ENCODE measurements at places on chromosomes 5 and 9.

DNA sequence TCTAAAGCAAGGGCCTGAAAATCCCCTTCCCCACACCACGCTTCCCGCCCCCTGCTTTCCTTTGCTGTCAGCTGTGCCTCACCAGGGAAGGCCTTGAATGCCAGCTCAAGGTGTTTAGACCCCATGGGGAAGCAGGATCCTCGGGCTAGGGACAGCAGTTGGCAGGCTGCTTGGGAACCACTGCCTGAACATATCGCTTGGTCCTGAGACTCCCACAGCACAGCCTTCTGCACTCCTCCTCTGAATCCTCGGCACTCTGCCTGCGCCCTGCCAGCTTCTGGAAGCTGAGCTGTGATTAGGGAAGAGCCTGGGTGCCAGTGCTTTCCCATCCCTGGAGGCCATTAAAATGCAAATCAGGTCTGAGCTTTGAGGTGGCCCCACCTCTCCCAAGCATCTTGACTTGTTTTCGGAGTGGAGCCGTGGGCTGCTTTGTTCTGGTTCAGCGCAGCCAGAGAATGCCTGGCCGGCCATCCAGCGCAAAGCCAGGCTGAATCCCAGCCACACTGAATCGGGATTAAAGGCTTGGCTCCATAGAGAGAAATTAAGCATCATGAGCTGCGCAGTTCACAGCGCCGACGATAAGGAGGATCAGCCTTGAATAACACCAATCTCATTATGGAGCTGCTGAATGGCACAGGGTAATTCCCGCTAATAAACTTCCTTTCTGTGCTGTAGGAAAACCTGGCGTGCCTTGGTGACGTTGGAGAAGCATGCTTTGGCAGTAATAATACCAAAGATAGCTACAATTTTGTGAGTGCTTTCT, 40.0 kb downstream of the AMBP start:
- no peak for DNase-seq

DNA sequence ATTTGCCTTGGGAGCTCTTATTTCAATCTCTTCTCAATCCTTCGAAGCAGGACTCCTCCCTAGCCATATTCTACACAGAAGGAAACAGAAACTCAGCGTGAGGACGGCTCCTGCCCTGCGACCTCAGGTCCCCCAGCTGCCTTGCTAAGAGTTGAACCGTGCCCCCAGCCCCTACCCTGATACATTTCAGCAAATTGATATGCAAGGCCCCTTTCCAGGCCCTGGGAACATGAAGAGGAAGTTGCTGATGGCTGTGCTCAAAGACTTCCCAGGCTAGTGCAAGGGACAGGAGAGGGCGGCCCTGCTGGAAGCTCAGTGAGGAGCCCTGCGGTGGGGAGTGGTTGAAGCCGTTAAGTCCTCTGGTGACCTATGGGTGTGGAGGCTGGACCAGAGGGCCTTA, 41.5 kb downstream of the BOD1 start:
- DNase-seq, result no peak

DNA sequence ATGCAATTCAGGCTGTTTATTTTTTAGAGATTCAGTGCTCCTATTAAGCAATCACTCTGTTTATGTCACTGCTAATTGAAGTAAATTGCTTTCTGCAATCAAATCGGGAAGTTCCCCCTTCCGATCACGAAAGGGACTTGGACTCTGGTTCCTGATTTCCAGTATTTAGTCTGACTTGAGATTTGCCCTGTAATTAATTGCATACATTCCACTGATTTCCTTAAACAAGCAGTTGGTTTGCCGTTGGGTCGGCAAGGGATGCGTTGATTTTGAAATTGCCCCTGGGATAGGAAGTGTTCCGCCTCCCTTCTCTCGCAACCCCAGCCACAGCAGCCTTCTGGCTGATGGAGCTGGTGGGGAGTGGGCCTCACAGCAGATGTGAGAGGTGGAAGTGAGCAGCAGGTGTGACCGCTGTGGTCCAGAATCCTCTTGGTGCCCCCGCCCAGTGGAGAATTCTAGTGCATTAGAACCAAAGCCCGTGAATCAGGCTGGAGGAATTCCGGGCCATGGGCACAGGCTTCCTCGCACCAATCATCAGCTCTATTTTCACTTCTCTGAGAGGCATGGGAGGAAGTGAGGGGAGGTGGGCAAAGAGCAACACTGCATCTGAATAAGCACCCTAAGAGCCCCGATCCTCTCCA, 102.5 kb downstream of the SPRY4 start:
- no peak for DNase-seq

GRCh38 chr9:137007816-137008270, 11.5 kb upstream of the CLIC3 start:
- no peak for DNase-seq

DNA sequence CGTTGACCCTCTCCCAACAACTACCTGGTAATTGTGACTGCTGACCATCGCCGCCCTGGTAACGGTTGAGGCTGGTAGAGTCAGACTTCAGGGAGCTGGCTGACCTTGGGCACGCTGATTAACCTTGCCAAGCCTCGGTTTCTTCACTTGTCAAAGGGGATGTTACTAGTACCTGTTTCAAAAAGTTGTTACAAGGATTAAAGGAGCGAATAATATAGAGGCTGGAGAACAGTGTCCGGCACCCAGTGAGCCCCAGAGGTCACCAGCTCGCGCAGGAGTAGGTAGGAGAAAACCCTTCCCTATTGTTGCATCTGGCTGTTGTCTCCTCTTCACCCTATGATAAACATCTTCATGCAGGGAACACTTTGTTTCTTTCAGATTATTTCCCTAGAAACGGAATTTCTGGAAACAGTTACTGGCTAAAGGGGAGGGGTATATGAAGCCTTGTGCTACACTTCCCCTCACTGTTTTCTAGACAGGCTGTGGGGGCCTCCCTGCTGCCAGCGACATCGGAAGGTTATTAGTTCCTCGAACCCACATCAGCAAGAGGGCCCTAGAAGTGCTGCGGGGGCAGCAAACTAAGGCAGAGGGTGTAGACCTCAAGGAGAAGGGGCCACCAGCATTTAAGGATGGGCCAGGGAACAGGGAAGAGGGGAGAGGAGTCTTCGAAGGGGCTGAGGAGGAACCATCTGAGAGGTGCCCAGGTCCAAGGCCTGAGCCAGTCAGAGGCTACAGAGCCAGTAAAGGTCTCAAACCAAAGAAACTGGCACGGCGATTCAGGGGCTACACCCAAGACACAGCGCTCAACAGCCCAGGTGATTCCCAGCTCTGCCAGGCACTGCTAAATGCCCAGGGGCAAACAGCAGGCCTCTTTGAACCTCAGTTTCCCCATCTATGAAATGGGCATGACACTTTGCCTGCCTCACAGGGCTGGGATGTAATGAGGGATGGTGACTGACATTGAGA, 37.6 kb downstream of the HRH2 start:
- no peak for DNase-seq

- DNase-seq, result no peak
These were observed 33.0 kb upstream of the CCDC112 start for GRCh38 chr5:115329475-115329874.

DNA sequence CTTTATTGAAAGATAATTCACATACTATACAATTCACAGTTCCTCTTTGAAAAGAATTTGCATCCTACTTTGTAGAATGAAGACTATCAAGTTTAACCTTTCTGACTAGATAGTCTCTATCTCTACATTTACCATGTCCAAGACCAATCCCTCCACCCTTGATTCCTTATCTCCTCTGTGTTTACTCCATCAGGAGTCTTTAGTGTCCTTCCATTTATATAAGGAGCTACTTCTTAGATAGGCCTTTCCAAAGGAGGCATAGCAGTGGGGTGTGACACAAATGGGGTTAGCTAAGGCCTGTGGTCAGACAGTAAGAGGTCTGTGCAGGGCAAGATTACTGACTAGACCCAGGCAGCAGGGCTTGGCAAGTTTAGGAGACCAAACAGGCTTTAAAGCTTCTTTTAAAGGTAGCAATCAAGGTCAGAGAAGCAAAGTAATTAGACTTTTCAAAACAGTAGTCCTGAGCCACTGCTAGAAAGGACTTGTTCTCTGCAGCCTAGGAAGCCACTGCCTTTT, 11.1 kb upstream of the DMXL1 start:
- DNase-seq, result no peak

DNA sequence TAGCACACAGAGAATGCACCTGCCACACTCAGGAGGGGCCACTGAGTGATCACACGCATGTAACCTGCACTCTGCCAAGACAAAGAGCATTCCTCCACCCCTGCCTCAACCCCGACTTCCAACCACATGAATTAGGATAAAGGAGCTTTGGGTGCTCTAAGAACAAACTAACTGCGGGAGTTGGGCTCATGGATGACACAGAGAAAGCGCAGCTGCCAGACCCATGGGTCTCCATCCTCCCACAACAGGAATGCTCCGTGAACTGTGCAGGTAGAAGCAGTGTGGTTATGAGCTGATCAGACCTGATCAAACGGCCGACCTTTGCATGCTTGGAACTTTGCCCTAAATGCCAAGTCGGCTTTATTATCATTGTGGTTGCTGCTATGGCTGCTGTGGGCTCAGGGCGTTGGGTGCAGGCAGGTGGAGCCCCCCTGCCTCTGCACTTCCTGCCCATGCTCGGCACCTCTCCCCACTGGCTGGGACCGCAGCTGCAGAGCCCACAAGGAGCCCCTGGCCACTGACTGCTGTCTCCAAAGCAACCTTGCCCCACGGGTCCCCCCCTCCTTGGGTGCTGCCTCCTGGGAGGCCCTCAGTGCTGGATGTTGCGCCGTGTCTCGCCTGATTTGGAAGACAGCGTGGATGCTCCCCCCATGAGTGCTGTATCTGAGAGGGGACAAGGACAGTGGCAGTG, 2.6 kb upstream of the SLC6A3 start:
- no peak for DNase-seq

- peak; percentile 34 for DNase-seq
These were observed 503 bp downstream of the SEMA4D start for GRCh38 chr9:89497257-89497963.

GRCh38 chr9:131227112-131227958, 49.0 kb downstream of the FAM78A start:
- no peak for DNase-seq

All from T-helper 1 cell (primary cell).